ENCODE measurements at places on chromosomes 13 and 19. TPM values are rescaled to one million over a fixed set of nuclear protein-coding genes. Genes with fewer than 3 reads are reported as not detected.

The TTC9B gene
- not detected for total RNA-seq

DNA sequence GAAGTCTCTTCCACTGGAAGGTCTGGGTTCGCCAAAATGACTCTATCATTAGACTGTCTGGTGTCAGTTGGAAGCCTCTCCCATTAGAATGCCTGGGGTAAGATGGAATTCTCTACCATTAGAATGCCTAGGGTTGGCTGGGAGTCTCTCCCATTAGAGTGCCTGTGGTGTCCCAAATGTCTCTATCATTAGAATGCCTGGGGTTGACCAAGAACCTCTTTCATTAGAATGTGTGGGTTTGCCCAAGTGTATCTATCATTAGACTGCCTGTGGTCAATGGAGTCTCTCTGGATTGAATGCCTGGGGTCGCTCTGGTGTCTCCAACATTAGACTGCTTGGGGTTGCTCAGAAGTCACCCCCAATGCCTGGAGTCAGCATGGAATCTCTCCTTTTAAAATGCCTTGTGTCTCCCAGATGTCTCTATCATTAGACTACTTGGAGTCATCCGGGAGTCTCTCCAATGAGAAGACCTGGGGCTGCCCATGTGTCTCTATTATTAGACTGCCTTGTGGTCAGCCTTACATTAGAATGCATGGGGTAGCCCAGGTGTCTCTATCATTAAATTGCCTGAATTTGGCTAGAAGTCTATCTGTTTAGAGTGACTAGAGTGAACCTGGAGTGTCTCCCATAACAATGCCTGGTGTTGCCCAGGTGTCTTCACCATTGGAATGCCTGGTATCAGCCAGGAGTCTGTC is 1518.4 kb downstream of the UQCRFS1 start:
- no peak overlapping the region for H3K27ac ChIP-seq
- H3K4me3 ChIP-seq = no peak overlapping the region
- no peaks in the 10 kb centered on the region for H3K36me3 ChIP-seq
- DNase-seq = no peak

- peaks cover 14% of the 10 kb centered on the region for H3K4me1 ChIP-seq
- no peak for DNase-seq
- H3K36me3 ChIP-seq = peaks cover 20% of the 10 kb centered on the region
These were observed 2.1 kb downstream of the GATAD2A start for GRCh38 chr19:19407633-19407930.

The CARM1 gene
- 36.2 TPM for total RNA-seq

- no peak for DNase-seq
- no peaks in the 10 kb centered on the region for H3K36me3 ChIP-seq
- no peaks in the 10 kb centered on the region for H3K4me1 ChIP-seq
These were observed 628.8 kb downstream of the SLITRK6 start for GRCh38 chr13:85170372-85170771.

The SYNE4 gene
- 0.20 TPM for total RNA-seq

DNA sequence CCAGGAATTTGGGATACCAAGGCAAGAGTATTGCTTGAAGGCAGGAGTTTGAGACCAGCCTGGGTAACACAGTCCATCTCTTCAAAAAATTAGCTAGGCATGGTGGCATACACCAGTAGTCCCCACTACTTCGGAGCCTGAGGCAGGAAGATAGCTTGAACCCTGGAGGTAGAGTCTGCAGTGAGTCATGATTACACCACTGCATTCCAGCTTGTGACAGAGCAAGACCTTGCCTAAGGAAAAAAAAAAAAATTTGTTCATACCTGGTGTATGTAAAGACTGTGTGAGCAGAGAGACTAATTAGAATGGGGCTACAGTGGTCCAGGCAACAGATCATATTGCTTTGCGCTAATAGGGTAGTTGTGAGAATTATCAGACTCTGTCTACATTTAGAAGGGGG is 778.3 kb upstream of the PCDH20 start:
- H3K36me3 ChIP-seq = no peaks in the 10 kb centered on the region
- no peak overlapping the region for H3K4me3 ChIP-seq
- H3K4me1 ChIP-seq = no peaks in the 10 kb centered on the region
- DNase-seq = no peak

The ZSWIM9 gene
- 1.1 TPM for total RNA-seq

DNA sequence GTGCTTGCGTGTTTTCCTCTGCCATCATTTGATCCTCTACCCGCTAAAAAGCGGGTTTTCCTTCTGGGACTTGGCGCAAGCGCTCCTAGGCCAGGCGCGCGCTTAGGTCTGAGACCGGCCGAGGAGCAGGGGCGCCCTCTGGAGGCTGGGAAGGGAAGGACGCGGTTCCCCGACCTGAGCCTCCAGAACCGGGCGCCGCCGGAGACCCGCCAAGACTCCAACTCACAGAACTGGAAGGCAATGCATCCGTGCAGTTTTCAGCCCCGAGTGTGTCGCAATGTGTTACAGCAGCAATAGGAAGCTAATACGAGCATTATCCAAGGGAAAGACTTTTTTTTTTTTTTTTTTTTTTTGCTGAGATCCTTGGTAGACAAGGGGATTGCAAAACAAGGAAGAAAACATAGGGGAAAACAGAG is 190.9 kb downstream of the COL4A1 start:
- no peaks in the 10 kb centered on the region for H3K27me3 ChIP-seq
- H3K27ac ChIP-seq = no peak overlapping the region
- no peaks in the 10 kb centered on the region for H3K4me1 ChIP-seq
- no peak overlapping the region for H3K4me3 ChIP-seq
- H3K36me3 ChIP-seq = no peaks in the 10 kb centered on the region
- DNase-seq = no peak

The TMEM238 gene
- total RNA-seq = 0.14 TPM

Data from SJCRH30 (cell line).